Lower lobe of right lung (tissue), 2 donors: ENCODE measurements at places on chromosomes 4 and X.
A peak's percentile ranks its signal among the peaks of the same experiment; 100 is the strongest.

DNA sequence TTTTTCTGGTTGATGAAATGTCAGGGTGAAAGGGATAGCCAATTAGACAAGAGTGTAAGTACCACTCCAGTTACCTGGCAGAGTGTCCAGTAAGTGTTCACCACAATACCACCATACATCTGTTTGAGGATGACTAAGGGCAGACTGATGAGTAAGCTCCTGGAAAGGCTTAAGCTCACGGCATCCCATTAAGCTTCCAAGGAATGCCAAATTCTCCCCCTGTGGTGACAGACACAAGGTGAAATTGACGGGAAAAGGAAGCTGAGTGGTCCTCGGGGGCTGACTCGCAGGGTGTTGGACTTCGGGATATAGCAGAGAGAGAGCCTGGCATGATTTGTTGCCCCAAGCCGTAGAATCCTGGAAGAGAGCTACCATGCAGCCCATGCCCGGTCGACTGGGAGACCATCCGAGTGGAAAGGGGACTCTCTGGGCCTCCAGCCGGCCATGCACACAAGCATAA, 7.6 kb upstream of the BST1 start:
- DNase-seq: no peak

- peak; percentile 42 for DNase-seq
Measured at GRCh38 chrX:96752781-96753180, 68.1 kb downstream of the DIAPH2 start.

GRCh38 chr4:87901422-87901992, 68.7 kb downstream of the MEPE start:
- DNase-seq: no peak

- no peak for DNase-seq
Measured at GRCh38 chr4:48248559-48248953, 21.1 kb downstream of the TEC start.

DNA sequence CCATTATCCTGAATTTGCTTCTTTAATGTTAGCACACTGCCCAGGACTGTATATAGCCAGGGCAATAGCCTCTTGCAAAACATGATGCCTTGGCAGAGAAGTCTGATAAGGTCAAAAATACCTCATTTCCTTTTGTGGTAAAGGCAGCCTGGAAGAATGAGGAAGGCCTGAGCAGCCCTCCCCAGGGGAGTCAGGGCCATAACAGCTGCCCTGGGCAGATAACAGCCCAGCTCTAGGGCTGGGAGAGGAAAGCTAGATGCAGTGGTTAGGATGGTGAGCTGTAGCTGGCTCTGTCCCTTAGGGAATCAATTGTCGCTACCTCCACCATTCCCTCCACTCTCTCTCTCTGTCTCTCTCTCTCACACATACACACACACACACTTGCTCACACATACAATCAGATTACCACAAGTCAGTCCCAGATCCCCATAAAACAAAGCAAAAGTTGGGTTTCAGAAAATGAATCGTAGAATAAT, 29.2 kb downstream of the EFHC2 start:
- peak; percentile 40 for DNase-seq

GRCh38 chr4:176123710-176124407, 58.2 kb downstream of the WDR17 start:
- no peak for DNase-seq

GRCh38 chrX:152850465-152850864, 19.6 kb downstream of the NSDHL start:
- DNase-seq: no peak

- DNase-seq: peak; percentile 52
Measured at GRCh38 chr4:87038837-87039615, 104.2 kb downstream of the AFF1 start.

DNA sequence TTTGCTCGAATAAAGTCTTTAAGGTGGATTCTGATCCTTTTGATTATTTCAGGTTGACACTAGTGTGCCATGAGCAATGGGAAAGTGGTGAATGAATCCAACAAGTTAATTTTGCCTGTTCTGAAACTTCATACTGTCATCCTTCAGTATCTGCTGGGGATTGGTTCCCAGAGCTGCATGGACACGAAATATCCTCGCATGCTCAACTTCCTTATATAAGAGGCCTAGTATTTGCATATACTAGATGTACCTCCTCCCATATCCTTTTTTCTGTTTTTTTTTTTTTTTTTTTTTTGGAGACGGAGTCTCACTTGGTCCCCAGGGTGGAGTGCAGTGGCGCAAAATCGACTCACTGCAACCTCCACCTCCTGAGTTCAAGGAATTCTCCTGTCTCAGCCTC, 23.0 kb upstream of the PDS5A start:
- DNase-seq: no peak

GRCh38 chrX:139554376-139554775, 23.8 kb downstream of the F9 start:
- no peak for DNase-seq

GRCh38 chr4:39571054-39571453, 43.8 kb upstream of the UGDH start:
- no peak for DNase-seq

DNA sequence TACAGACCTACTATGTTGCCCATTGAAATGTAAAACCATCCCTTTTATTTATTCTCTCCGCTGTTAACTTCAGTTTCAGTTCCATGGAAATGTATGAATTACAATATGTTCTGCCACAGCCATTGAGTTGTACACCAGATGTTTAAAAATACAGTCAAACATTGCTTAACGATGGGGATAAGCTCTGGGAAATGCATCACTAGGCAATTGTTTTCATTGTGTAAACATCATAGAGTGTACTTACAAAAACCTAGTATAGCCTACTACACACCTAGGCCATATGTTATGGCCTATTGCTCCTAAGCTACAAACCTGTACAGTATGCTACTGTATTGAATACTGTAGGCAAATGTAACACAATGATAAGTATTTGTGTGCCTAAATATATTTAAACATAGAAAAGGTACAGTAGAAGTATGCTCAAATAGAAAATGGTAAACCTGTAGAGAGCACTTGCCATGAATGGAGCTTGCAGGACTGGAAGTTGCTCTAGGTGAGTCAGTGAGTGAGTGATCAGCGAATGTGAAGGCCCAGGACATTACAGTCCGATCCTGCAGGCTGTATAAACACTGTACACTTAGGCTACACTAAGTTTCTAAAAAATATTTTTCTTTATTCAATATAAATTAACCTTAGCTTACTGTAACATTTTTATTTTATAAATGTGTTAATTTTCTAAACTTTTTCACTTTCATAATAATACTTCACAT, 2.7 kb upstream of the PF4V1 start:
- no peak for DNase-seq

DNA sequence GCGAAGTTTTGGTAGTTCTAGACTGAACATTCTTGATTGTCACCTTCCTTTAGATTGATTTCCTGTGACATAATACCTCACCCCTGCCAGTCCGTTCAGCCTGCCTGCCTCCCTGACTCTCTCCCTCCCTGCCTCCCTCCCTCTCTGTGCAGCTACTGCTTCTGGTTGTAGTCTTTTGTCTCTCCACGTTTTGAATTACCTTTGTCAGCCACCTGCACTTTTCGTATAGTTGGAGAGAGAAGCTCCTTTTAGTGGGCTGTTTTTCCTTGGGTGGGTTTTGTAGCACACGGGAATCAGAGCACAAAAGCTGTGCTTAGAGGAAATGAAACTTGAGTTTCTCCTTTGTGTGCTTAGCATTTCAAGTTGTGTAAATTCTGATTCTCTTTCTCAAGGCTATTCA, 32.6 kb upstream of the MSMO1 start:
- DNase-seq: no peak

- no peak for DNase-seq
Measured at GRCh38 chrX:66028936-66029335, 10.9 kb downstream of the VSIG4 start.

GRCh38 chr4:149280806-149281205, 534.8 kb downstream of the IQCM start:
- no peak for DNase-seq

DNA sequence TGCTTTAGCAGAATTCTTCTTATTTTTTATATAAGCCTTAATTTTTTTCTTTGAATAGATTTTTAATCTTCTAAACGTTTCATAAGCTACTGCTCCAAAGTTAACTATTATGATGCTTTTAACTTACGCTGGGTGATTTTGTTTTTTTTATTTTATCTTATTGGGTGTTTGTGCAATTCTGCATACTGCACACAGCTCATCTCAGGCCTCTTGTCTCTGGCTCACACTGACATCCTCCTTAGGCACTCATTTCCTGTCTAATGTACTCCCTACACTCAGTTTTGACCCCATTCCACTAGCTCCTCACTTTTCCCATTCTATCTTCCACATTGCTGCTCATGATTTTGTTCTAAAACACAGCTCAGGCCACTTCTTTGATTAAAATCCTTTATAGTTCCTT, 111.9 kb upstream of the MAP9 start:
- no peak for DNase-seq

DNA sequence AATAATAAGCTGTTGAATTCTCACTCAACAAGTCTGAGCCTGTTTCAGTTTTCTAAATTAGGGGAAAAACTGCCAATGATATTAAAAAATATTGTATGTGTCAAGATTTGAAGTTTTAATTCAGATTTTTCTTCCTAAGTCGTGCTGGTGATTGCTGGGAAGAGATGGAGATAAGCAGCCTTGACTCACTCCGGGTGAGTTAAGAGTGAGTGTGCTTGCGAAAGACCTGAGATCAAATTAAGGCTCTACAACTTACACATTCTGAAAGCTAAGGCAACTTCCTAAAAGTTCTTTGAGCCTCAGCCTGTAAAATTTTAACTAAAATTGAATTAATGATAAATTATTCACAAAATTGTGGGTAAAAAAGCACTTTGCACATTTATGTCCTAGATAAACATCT, 1441.2 kb downstream of the PCDH7 start:
- DNase-seq: no peak

DNA sequence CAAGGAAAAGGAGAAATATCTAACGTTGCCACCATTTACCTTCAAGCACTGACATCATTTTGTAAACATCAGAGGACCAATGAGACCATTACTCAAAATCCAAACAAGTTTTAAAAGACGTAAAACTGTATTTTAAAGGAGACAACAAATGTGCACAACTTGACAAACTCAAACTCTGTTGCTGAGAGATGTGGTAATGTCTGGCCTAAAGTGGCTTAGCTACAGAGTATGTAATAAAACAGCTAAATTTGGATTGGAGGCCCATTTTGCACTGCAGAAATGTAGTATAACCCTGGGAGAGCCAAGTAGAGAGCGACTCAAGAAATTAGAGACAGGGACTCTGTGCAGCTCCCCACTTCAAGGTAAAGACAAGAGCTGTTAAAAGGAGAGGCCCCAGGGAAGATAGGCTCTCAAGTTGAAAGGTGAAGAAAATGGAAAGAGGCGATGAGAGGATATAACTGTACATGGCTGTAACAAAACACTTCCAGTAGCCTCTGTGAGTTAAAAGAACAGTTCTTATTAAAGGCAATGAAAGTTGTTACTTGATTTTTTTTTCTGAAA, 20.3 kb downstream of the UNC5C start:
- no peak for DNase-seq

DNA sequence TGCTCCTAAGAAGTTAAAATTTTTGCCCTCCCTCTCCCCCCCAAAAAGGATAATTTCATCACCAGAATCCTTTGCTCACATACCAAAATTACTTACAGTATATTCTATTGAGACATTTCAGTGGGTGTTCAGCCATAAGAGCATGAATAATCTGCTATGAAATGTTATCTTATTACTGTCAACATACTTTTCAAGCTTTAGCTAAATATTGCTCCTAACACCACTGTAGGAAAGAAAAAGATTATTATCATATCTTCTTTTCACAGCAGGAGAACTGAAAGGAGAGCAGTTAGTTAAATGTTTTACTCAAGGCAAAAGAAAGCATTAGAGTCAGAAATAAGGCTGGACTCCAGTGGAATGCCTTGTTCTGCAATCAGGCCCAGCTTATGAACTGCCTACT, 231.0 kb upstream of the GYPA start:
- no peak for DNase-seq

- no peak for DNase-seq
Measured at GRCh38 chr4:157558016-157558415, 337.5 kb downstream of the GRIA2 start.

DNA sequence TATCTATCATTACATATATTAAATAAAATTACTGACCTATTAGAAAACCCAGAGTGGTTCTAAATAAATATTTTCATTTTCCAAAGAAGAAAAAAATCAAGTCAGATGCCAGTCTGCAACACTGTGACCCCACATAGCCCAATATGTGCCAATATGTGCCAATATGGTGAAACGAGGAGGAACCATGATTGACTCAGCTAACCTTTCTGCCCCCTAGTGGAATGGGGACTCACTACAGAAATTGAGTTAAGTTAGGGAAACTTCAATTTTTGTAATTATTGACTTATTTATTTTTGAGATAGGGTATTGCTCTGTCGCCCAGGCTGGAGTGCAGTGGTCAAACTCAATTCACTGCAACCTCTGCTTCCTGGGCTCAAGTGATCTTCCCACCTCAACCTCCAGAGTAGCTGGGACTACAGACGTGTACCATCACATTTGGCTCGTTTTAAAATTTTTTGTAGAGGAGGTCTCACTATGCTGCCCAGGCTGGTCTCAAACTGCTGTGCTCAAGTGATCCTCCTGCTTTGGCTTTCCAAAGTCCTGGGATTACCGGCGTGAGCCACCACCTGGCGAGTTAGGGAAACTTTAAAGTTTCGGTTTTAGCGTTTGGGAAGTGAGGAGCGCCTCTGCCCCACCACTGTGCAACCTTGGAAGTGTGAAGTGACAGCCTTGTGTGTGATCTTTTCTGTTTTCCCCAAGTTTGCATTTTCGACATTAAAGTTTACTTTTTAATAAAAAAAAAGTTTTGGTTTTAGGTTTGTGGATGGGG, 116.8 kb upstream of the SHISA3 start:
- DNase-seq: no peak

GRCh38 chrX:8297766-8298165, 126.7 kb upstream of the VCX2 start:
- DNase-seq: no peak

DNA sequence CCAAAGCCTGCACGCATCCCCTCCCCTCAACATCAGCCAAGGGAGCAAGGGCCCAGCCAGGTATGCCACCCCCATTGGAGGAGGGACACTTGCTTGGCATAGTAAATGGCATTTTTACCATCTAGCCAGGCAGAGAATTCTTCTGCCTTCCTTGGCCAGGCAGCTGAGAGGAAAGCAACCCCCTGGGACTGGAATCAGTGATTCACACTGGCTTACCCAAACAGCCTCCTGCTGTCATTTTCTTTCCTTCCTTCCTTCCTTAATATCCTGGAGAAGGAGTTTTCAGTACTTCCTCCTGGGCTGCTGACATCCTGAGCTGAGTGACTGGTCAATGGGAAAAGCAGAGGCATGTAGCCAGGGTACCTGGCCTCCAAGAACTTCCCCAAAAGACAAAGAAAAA, 28.6 kb upstream of the KIAA1210 start:
- no peak for DNase-seq

DNA sequence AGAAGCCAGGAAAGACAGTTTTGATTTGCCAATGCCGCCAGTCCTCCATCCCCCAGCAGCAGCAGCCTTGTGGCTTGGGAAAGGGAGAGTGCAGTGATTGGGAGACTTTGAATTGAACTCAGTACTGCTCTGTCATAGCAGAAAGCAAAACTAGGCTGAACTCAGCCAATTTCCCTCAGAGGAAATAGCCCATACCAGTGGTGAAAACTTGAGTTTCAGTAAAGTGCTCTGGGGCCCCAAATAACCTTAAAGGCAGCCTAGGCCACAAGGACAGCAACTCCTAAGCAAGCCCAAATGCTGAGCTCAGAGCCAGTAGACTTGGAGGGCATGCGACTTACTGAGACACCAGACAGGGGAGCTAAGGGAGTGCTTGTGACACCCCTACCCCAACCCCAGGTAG, 2.0 kb upstream of the PROM1 start:
- DNase-seq: no peak
